Hematopoietic multipotent progenitor cell treated with erythropoietin and hydrocortisone succinate and interleukin-3 and kit ligand, for 15 days (in vitro differentiated cells): ENCODE measurements at places on chromosomes 12 and 14.

DNA sequence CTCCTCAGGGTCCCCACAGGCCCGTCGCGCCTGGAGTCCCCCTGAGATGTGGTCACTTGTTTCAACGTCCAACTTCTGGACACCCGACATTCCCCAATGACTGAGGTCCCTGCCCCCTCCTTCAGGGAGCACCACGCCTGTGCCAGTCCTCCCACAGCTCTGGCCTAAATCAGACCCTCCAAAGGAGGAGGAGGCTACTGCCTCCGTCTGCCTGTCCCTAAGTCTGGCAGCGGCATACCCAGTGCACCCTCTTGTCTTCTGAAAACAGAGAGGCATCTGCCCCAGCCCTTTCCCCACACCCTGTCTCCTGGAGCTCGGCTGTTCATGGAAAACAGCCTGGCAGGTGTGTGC, 46.2 kb downstream of the TESC start:
- no peak for DNase-seq

GRCh38 chr12:130993759-130994670, 40.3 kb downstream of the ADGRD1 start:
- DNase-seq = no peak

GRCh38 chr12:124529565-124530276, 37.7 kb downstream of the NCOR2 start:
- no peak for DNase-seq

DNA sequence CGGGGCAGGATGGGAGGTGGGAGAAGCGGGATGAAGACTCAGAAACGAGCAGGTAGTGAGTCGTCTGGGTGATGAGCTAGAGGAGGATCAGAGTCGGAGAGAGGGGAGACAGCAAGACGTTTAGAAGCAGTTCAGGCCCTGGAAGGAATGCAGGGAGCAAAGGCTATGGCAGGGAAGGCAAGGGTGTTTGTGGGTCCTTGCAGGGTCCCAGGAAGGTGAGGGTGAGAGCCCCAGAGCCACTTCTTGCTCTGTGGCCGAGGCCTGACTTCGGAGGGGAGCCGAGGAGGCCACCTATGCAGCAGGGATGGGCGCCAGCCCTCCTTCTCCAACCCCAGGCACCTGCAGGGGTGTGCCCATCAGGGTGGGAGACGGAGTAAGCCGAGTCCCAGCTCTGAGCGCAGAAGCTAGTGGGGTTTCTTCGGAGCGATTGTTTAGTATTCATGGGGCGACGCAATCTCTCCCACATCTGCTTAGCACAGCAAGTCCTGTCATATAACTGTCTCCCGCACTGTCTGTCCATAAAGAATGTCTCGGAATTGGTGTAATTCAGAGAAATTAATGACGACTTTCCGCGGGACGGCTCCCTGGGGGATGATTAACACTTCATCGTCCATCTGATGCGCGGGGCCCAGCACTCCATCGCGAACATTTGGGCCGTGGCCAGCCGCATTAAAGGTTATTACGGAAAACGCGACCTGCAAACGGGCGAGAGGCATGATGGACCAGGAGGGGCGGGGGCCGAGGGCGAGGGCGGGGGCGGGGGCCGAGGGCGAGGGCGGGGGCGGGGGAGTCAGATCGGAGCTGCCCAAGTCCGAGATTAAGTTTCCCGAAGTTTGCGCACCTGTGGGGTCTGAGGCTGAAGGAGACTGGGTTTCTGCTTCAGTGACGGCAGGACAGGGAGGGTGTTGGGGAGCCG, 12.2 kb upstream of the CALCOCO1 start:
- DNase-seq = no peak

- no peak for DNase-seq
Measured at GRCh38 chr12:18261273-18261672, at the start of gene PIK3C2G. Gene PIK3C2G (plus strand): TSS chr12:18261518. CDS start chr12:18282082, 20,564 bp downstream.

DNA sequence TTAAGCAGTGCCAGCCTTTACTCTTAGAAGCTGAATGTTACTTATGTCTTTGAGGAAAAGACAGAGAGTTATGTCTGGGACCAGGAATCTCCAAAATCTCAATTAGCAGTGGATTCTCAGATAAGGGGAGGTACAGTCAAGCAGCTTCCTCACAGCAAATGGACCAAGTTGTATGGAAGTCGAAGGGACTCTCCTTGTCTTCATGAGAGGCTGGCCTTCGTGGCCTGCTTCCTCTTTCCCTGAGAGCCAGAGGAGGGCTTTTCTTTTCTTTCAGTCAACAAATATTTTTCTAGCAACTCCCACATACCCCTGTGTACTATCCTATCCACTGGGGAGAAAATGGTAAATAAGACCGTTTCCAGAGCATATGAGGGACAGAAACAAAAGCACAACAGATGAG, 6.6 kb upstream of the WNT5B start:
- no peak for DNase-seq

DNA sequence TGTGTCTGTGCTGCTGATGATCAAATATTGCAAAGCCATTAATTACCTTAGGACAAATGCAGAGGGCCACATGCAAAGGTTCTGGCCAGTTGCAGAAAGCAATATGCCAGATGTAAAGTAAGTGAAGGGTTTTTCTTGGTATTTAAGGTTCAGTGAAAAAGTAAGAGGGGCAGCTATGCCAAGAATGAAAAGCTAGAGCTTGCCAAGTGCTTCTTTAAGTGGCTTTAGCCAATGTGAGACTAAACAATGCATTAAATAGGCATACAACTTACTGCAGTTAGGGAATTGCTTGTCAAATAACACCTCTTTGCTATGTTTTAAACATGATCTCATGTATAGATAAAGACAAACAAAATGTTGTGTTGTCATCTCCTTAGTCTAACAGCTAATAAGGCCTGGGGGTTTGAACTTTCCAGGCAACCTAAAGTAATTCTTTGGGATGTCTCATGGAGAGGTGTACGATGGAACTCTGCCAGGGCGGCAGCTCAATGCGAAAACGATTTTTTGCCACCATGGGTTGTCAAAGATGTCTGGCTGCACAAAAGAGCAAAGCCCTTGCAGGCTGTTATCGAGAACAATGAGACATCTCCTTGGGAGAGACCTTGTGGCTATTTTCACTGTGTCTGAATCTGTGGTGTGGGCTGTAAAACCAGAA, 12.0 kb downstream of the IGF1 start:
- no peak for DNase-seq

GRCh38 chr14:59294662-59294992, 106.2 kb downstream of the DAAM1 start:
- no peak for DNase-seq

GRCh38 chr14:37051680-37052079, 120.7 kb downstream of the SLC25A21 start:
- DNase-seq = no peak

DNA sequence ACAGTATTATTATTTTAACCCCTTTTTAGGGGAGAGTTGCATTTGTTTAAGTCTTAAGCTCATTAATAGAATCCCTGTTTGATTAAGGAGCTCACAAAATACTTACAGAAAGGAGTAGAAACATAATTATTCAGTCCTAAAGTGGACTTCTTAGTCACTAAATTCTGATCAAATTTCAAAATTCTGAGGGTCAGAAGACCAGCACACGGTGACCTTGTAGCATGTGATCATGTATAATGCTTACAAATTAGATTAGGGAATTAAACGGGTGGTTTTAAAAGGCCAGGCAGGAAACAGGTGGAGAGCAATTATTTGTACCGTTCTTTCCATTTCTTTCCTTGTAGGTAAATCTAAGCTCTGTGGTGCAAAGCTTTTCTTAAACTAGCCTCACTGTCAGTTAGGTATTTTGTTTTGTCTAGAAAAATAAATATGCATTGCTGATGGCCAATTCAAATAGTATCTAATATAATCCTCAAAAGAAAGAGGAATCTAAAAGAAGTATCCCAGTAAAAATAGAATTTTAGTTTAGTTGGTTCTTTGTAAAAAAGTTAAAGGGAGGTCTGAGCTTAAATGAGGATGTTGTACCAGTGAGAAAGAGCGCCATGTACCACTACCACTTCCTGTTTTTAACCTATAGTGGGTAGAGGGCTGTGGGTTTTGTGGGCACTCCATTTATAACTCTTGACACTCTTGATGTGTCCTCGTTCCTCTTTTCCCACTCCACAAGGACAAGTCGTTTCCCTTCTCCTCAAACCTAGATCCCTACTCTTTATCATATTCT, 51.1 kb downstream of the SLC38A1 start:
- no peak for DNase-seq

- DNase-seq = no peak
Measured at GRCh38 chr14:67269298-67270060, 28.2 kb downstream of the PALS1 start.

GRCh38 chr12:68957273-68957672, 24.3 kb upstream of the CPM start:
- no peak for DNase-seq

DNA sequence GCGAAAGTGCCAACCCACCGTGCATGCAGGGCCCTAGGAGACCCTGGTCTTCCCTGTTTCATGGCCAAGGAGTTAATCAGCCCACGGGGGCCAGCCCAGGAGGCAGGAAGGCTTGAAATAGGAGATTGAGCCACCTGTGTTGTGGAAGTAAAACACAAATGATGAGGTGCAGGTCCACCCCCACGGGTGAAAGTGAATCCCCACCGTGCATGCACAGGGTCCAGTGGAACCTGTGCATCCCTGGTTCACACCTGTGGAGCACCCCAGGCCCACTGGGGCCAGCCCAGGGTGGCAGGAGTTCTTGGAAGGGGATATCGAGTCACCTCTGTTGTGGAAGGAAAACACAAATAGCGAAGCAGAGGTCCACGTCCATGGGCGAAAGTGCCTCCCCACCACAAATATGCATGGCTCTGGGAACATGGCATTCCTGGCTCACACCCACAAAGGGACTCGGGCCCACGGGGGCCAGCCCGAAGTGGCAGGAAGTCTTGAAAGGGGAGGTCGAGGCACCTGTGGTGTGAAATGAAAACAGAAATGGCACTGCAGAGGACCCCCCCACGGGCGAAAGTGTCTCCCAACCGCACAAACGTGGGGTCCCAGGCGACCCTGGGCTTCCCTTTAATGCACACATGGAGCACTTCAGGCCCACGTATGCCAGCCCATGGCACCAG, 381.5 kb downstream of the ALG10 start:
- no peak for DNase-seq

DNA sequence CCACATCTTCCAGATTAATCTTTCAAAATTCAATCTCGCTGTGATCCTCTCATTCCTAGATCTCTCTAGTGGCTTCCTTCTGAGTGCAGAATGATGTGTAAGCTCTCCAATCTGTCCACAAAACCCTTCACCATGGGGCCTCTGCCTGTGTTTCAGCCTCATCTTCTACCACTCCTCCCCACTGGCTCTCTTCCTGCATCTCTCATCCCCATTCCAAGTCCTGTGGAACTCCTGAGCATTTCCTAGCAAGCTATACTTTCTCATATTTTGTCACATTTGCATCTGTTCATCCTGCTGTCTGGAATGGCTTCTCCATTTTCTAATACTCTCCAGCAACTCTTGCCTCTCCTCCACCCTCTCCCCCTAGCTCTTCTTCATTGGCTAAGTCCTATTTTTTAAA, 242.0 kb upstream of the DAAM1 start:
- no peak for DNase-seq

- no peak for DNase-seq
Measured at GRCh38 chr12:74370608-74371216, 166.9 kb upstream of the ATXN7L3B start.

DNA sequence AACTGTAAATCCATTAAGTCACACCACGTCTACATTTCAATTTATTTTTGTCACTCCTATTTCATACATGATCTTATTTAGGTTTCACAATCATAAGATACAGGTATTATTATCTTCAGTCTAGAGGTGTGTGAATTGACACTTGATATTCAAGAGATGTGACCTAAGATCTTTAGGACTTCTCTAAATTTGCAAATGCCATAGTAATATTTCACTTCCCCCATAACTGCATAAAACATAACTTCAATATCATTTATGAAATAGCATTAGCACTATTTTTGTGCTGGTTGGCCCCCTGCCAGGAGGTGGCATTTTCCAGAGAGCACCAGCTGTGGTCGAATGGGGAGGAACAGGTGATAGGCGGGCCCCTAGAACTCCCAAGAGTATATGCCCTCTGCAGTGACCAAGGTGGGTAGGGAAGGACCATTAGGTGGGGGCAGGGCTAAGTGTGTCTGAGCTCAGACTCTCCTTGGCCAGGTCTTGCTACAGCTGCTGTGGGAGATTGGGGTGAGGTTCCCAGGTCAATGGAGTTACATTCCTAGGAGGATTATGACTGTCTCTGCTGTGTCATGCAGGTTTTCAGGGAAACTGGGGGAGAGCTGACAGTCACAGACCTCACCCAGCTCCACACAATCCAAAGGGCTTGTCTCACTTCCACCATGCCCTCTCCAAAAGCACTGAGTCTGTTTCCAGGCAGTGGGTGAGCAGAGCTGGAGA, 49.2 kb upstream of the ERGIC2 start:
- DNase-seq = no peak

DNA sequence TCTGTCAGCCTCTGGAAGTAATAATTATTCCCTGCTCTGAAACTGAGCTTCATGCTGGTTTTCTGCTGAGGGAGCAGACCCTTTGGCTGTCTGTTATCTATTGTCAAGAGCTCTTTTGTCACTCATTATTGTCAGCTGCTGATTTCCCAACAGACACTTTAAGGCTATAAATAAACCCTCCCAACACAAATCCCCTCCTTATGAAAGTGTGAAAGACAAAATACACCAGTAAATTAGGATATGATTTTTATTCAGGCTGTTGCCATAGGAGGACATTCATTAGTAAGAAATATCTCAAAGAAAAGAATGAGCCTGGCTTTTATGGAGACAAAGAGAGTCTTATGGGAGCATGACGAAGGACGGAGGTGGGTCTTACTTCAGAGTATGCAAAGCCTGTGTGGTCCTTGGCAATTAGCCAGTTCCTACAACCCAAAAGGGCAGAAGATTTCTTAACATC, 180.8 kb downstream of the CRADD start:
- DNase-seq = no peak

GRCh38 chr12:5745251-5745888, 199.7 kb downstream of the ANO2 start:
- DNase-seq = peak; percentile 44

GRCh38 chr12:114741940-114742339, 58.0 kb upstream of the TBX3 start:
- no peak for DNase-seq

DNA sequence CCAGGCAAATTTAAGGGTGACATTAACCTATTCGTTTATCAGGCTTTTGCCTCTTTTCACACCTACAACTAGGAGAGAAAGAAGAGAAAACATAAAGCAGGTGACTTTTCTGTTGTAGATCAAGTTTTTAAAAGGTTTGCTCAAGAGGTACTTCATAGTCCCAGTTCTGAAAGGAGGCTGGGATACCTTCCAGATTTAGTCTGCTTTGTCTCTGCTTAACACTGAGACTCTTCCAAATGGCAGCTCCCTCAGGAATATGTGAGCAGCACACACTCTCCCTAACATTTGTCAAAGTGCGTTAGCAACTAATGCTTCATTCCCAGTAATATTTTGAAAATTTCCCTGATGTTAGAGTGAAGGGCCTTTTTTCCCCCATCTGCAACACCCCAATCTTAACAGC, 133.7 kb upstream of the RASSF8 start:
- DNase-seq = no peak

DNA sequence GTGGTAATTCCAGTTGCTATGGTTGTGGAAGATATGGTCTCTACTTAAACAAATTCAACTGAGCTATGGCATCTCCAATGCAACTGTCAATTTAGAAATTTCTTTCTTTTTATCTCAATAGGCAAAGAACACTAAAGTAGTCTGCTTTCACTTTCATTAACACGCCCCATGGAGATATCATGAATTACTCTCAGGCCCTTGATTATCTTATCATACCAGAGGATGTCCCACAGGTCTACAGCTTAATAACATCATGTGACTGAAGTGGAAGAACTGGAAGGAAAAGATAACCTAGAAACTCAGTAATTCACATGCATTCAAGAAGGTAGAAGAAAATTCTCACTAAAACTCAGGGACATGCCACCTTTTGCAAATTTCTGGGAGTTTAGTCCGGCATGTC, 114.3 kb downstream of the FLRT2 start:
- no peak for DNase-seq
